Activated CD8-positive, alpha-beta memory T cell treated with anti-CD3 and anti-CD28 coated beads for 48 hours (primary cell): ENCODE measurements at places on chromosomes 12 and 14.

GRCh38 chr14:89910691-89911009 lies 43.9 kb downstream of the EFCAB11 start:
- no peak for DNase-seq

DNA sequence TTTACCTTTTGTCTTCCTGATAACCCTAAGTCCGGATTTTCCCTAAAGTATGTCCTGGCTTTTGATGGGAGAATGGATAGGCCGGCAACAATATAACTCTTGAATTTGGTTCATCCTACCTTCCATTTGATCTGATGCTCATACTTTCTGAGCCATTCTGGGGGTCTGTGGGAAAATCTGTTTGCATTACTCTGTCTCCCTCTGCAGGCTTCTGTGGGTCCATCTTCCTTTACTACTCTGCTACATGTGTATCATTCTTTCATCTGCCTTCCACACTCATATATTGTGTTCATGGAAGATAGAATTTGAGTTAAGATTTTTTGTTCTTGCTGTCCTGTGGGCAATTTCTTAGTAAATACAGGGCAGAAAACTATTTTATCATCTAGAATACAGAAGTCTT lies 101.5 kb downstream of the NAV3 start:
- no peak for DNase-seq

DNA sequence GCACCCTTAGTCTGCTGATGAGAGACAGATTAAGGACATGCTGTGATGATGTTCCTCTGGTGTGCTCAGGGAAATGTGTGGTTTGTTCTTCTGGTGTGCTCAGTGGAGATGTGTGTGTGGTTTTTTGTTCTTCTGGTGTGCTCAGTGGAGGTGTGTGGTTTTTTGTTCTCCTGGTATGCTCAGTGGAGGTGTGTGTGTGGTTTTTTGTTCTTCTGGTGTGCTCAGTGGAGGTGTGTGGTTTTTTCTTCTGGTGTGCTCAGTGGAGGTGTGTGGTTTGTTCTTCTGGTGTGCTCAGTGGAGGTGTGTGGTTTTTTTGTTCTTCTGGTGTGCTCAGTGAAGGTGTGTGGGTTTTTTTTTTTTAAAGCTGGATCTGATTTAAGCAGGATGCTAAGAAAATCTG lies 15.4 kb downstream of the PIWIL1 start:
- no peak for DNase-seq

DNA sequence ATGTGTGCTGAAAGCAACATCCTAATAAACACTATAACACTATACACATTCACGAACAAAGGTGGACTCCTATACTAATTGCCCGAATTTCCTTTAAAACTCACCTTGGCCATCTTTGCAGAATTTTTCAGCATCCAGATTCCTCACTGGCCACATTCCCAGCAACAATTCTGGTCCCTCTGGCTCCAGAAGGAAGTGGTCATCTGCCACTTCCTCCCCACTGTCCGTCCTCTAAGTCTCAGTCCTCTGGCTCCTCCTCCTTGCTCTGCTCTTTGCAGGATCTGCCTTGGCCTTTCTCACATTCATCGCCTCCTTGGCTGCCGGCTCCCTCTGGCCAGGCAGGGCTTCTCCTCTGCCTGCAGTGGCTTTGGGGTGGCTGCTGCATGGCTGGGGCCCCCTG lies 426.0 kb downstream of the FUT8 start:
- no peak for DNase-seq

GRCh38 chr14:62101673-62102348 lies 339.6 kb downstream of the SNAPC1 start:
- DNase-seq, result no peak

- peak; percentile 57 for DNase-seq
These were observed at the start of gene BICD1 for GRCh38 chr12:32106517-32107358. TSS of gene BICD1 (plus strand) at chr12:32106847. CDS start at chr12:32107332, 485 bp downstream.

DNA sequence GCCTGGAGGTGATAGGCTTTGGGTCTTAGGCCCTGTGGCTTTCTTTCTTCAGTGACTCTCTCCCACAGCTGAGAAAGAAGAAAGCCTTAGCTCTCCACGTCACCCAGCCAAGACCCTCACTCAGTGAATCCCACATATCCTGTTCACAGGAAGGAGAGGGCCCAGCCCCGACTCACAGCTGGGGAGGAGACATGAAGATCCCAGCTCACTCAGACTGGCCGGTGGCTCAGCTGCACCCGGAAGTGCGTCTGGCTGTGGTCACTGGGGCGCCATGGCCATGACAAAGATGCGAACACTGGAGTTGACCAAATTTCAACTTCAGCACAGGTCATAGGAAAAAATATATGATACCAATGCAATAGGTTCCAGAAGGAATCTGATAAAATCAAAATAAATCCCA lies 14.2 kb downstream of the DLK1 start:
- DNase-seq, result no peak

GRCh38 chr12:106045251-106045674 lies 93.5 kb downstream of the NUAK1 start:
- DNase-seq, result no peak

GRCh38 chr12:94704452-94705306 lies 54.3 kb upstream of the TMCC3 start:
- DNase-seq, result no peak

GRCh38 chr12:55930771-55931316 lies at the start of gene DGKA:
TSS of gene DGKA (plus strand) at chr12:55931162. CDS start at chr12:55936504, 5,342 bp downstream.
- DNase-seq, result peak; percentile 59

DNA sequence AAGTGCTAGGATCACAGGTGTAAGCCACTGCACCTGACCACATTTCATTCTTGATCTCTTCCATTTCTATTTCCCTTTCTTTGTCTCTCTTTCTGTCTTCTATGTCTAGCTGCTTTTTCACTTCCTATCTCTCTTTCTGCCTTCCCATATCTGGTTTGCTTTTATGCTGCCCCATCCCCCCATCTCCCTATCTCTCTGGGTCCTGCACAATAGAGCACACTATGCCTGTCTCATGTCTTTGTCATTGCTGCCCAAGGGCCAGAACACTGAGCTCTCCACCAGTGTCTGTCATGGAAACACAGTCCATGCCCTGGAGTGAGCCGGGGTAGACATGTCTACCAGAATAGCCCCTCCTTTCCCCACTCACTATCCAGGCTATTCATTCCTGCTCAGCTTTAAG lies 12.3 kb upstream of the RARG start:
- no peak for DNase-seq

DNA sequence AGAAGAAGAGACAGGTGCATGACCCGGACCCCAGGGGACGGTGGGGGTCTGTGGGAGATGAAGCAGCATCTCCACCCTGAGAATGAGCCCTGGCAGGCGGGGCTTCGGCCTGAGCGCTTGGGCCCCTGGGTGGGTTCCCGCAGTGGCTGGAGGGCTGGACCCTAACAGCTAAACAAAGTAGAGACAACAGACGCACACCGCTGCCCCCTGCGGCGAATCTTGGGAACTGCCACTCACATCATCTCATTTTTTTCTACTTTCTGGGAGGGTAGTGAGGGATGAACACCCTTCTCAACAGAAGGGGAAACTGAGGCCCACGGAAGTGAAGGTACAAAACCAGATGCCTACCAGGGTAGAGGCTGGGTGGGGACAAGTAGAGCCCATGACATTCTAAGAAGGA lies 104.7 kb downstream of the RFLNA start:
- DNase-seq, result no peak

- no peak for DNase-seq
These were observed 677.6 kb downstream of the NRXN3 start for GRCh38 chr14:78847801-78848200.

- no peak for DNase-seq
These were observed 58.1 kb upstream of the CCND2 start for GRCh38 chr12:4215229-4216186.

GRCh38 chr12:52423035-52423434 lies 11.1 kb downstream of the KRT75 start:
- no peak for DNase-seq

DNA sequence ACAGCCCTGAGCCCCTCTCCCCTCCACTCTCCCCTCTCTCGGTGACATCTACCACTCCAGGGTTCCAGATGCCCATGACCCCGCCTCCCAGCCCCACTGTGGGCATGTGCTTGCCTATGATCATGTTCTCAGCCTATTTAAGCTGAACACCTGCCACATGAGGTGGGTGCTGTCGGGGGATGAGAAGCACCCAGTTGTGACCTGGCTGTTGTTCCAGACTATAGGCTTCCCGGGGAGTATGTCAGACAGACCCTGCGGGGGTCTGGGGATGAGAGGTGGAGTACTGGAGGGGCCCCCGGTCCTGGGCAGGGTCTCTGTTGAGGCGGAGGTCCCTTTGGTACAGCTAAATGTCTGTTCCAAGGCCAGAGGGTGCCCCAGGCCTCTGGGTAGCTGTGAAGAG lies 6.0 kb downstream of the VSX2 start:
- DNase-seq, result no peak

DNA sequence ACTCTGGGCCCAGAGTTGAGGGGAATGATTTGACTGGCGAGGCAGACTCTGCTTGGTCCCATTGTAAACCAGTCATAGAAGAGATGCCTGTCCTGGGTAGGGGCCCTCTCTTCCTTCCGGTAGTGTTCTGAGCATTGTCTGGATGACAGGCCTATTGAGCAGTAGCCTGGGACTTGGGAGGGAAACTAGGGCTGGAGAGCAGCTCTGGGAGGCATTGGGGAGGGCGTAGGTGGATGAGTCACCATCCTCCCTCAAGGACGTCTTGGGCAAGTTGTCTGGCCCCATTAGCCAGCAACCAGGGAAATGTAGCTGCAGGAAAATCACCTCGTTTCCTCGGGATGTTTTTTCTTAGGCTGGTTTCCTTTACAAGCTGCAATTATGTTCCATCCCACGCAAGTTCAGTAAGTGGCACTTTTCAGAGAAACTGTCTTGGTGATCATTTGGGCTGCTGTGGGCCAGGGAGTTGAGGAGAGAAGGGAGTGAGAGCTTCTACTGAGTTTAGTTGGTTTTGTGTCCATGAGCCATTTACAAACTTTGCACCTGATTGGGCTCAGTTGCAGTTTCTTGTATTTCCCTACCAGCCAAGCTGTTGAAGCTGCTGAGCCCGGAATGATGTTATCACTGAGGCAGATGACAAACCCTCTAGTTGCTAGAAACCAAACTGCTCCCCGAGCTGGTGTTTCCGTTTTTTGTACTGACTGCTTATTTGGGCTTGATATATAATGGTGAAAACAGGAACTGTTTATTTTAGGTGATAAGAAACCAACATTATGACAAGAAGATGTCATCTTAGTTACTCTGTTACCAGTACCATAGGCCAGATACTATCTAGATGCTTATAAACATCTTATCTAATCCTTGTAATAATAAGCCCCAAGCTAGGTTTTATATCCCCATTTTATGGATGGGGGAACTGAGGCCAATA lies 147.6 kb downstream of the CHST11 start:
- peak; percentile 10 for DNase-seq

GRCh38 chr12:97223419-97223818 lies 239.2 kb upstream of the RMST start:
- no peak for DNase-seq

GRCh38 chr14:35159742-35160409 lies 37.5 kb downstream of the PRORP start:
- no peak for DNase-seq

DNA sequence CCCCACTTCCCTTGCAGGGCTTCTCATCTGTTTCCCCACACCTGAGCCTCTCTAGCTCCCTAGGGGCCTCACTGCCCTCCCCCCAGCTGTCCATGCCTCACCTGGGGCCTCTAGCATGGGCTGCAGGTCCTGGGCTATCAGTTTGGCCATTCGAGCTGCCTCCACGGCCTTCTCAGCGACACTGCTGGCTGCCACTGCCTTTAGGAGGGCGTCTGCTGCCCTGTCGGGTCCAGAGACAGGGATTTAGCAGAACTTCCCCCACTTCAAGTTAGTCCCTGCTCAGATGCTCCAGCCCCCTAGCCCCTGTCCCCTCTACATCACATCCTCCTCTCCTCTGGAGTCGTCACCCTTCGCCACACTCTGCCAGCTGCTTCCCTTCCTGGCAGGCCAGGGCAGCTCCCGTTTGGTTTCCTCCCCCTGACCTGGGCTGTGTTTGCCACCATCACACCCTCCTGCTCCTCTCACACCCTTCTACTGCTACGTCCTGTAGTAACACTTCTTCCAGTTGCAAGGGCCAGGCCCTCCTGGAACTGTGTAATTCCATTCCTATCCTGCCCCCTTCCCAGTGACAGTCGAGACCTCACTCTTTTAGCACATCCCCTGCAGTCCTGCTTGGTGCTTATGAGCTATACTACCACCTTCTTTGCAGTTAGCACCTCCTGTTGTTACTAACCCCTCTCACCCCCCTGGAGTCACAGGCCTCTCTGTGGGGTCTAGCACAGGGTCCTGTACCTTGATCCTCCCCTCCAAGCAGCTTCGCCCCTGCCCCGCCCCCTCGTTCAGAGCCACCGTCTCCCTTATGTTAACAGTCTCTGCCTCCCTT lies 4.3 kb upstream of the AP1G2 start:
- no peak for DNase-seq

- DNase-seq, result no peak
These were observed 88.8 kb downstream of the SINHCAF start for GRCh38 chr12:31236998-31237637.

DNA sequence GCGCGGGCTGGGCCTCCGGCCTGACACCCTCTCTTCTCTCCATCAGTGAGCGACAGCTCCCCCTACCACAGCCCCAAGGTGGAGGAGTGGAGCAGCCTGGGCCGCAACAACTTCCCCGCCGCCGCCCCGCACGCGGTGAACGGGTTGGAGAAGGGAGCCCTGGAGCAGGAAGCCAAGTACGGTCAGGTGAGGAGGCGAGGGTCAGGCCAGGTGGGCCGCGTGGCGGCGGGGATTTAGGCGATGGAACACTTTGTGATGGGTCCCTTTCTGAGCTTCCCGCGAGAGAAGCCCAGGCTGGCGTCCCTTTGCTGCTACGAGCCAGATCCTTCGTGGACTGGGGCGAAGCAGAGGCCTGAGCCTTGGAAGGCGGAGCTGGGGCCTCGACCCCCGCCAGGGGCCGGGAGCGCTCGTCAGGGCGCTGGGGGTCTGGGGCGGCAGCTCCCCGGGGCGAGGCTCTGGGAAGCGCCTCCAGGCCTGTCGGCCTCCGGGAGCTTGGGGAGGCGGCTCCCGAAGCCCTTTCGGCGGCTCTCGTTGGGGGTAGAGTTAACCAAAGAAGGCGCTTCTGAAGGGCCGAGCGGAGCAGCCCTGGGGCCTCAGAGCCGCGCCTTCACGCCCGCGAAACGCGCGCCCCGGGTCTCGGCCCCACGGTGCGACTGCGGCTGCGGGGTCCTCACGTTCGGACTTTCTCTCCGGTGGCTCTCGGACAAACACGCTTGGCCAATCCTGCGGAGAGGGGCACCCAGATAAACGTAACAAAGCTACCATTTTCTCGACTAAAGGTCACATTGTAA lies 5.0 kb downstream of the PAX9 start:
- DNase-seq, result no peak

- no peak for DNase-seq
These were observed 137.5 kb upstream of the CPM start for GRCh38 chr12:69070319-69071090.
